ENCODE measurements at places on chromosomes 11 and 22. TPM values are rescaled to one million over a fixed set of nuclear protein-coding genes. Genes with fewer than 3 reads are reported as not detected.

- DNase-seq, result no peak
These were observed 41.2 kb upstream of the ARL14EP start for GRCh38 chr11:30281476-30282288.

DNA sequence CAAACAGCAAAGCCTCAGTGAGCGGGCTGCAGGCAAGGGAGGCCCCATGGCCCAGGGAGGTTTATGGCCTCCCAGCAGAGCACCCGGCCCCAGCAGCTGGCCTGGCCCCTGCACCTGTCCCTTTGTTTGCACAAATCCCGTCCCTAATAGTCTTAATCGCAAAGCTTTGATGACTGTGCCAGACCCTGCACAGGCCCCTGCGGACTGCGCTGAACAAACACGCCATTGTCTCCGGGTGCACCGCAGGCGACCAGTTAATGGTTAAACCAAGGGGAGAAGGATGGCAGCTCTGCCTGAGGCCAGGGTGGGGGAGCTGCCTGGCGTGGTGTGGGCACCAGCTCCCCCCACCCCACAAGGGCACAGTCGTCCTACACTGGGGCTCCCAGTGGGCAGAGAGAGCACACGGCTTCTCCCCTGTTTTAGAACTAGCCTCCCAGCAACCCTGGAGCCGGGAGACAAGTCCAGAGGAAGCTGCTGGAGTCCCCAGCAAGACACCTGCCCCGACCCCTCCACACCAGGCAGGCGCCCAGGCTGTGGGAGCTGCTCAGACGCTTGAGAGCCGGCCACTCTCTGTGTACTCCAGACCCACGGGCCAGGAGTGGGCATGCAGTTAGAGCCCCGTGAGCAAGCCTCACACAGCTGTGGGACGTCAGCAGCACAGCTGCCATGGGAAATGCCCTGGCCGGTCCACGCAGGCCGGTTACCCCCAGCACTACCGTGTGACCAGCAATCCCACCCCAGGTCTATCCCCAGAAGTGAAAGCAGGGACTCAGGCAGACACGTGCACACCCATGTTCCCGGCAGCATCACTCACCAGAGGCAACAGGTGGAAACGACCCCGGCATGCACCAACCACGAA is 39.7 kb upstream of the TH start:
- no peak for DNase-seq

- DNase-seq, result no peak
These were observed 861 bp upstream of the RAD9A start for GRCh38 chr11:67390947-67391303.

GRCh38 chr11:79030448-79030847 is 410.4 kb downstream of the TENM4 start:
- DNase-seq, result no peak

NRXN2 gene
- polyA plus RNA-seq, result not detected

Measured in fibroblast of lung (primary cell).